CD4-positive, alpha-beta T cell treated with Interleukin-15 for 4 hours (primary cell): ENCODE measurements at places on chromosomes 1 and 21.

- DNase-seq, result no peak
Measured at GRCh38 chr1:26961826-26962225, 1.6 kb upstream of the KDF1 start.

- DNase-seq, result no peak
Measured at GRCh38 chr1:47835409-47835808, 161.8 kb downstream of the TRABD2B start.

DNA sequence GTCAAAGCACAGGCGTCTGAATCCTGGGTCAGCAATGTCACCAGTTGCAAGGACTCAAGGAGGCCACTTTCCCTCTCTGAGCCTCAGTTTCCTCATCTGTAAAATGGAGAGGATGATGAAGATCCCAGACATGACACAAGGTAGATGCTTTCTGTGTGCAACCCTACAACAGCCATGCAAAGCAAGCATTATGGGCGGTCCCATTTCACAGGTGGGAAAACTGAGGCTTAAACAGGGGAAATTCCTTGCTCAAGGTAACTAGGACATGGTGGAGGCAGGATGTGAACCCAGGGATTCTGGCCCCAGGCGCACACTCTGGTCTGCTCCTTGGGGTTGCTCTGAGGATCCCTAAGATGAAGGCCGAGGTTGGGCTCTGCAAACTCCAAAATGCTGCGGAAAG lies 311.0 kb downstream of the PTPRU start:
- DNase-seq, result no peak

DNA sequence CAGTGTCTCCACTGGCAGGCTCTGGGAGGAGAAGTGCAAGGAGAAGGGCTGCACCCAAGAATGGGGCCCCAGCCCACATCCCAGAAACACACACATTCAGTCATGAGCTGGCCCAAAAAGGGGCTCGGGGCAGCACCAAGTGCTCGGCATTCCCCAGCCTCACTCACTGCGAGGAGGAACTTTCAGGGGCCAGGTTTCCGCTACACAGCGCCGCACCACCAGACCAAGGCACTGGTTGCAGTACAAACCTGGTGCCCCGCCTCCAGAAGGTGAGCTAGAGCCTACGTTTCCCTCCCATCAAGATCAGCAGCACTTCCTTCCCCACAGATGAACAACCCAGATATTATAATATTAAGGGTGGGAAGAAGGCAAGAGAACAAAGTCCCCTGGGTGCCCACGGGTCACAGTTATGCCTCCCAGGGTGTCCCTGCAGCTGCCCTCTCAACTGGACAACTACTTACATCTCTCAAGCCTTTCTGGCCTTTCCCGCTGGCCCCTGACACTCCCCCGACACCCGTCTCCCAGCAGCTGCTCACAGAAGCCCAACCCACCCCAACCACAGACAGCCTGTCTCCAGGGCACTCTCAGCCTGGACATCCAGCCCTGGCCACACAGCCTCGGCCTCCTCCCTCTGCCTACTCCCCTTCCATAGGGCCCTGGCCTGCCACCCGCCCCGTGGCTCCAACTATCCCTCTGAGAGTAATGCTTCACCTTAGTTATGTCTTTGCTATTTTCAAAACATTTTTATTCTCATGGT lies 3.8 kb downstream of the PBXIP1 start:
- DNase-seq, result peak; percentile 64

DNA sequence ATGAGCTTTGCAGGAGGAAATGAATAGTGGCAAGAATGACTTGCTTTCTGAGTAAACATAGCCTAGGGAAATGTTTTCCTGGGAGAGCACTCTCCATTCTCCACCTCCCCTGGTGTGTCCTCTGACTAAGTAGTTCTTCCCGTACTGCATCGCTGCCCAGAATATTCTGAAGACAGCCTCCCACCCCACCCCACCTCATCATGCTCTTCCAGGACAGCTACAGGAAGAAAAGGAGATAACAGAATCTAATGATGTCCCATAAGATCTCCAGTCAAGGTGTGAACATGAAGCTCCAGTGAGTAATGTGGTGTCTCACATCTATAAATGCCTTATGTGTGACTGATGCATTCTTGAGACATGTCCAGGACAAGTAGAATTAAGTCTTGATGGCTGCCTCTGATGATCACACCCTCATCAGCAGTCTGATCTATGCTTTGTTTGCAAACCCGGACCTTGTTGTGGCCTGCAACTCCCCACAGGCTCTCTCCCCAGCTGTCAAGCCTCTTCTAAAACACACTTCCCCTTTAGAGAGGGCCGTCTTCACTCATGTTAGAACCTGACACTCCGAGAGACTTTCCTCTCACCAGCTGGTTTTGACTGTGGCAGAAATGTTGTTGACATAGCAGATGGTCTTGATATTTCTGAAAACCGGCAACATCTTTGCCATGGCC lies 183.0 kb downstream of the CYYR1 start:
- DNase-seq, result no peak

DNA sequence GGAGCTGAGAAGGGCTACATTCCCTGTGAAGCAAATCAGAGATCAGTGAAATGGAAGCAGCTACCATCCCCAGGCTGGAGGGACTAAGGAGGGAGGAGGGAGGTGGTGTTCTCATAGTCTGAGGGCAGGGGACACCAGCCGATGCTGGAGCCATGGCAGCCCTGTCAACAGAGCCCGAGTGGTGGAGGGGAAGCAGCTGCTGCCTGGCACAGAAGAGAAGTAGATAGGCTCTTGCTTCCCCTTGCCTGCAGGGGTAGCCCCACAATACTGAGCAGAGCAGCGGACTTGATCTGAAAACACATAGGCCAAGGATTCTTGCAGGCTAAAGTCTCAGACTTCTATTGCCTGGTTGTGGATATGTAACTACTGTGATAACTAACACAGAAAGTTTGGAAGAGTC lies 255.1 kb downstream of the FGGY start:
- DNase-seq, result no peak

- DNase-seq, result no peak
Measured at GRCh38 chr1:248748211-248748610, 7.3 kb downstream of the LYPD8 start.

DNA sequence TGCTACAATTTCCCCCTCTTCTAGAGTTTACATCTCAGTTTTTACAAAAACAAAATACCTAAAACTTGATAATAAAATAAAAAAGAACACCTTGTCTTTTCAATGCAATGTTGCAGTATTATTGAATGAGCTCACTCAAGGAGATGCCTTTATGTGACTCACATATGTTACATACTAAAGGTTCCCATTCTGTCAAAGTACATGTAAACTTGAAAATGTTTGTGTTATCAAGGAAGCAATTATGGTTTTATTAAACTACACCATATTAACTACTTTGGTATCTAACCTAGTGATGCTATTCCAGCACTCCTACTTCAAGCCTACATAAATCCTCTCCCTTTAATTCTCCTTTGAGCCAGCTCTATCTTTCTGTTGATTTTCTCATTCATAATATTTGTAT lies 658.3 kb downstream of the PTPRC start:
- no peak for DNase-seq

DNA sequence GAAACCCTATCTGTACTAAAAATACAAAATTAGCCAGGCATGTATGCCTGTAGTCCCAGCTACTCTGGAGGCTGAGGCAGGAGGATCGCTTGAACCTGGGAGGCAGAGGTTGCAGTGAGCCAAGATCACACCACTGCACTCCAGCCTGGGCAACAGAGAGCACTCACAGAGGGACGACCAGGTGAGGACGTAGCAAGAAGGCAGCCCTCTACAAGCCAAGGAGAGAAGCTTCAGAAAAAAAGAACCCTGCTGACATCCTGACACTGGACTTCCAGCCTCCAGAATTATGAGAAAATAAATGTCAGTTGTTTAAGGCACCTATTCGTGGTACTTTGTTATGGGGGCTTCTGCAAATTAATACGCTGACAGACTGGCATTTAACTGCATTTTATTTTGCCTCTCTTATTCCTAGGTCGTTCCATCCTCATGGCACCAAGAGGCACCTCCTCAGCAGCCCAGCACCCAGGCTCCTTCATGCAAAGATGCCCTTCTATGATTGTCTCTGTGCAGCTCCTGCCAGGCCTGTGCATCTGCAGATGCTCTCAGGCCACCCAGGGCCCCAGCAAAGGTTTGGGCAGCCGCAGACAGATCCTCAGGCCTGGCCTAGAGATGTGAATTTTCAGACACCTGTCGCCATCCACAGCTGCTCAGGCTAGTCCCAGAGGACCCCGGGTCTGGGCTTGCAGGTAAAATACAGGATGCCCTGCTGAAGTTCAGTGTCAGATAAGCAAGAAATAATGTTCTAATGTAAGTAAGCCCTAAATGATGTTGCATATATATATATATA lies 86.0 kb upstream of the COX20 start:
- DNase-seq, result no peak

- DNase-seq, result no peak
Measured at GRCh38 chr1:20411196-20411980, 74.6 kb downstream of the CAMK2N1 start.

GRCh38 chr1:196381544-196381943 lies 226.7 kb downstream of the KCNT2 start:
- no peak for DNase-seq

DNA sequence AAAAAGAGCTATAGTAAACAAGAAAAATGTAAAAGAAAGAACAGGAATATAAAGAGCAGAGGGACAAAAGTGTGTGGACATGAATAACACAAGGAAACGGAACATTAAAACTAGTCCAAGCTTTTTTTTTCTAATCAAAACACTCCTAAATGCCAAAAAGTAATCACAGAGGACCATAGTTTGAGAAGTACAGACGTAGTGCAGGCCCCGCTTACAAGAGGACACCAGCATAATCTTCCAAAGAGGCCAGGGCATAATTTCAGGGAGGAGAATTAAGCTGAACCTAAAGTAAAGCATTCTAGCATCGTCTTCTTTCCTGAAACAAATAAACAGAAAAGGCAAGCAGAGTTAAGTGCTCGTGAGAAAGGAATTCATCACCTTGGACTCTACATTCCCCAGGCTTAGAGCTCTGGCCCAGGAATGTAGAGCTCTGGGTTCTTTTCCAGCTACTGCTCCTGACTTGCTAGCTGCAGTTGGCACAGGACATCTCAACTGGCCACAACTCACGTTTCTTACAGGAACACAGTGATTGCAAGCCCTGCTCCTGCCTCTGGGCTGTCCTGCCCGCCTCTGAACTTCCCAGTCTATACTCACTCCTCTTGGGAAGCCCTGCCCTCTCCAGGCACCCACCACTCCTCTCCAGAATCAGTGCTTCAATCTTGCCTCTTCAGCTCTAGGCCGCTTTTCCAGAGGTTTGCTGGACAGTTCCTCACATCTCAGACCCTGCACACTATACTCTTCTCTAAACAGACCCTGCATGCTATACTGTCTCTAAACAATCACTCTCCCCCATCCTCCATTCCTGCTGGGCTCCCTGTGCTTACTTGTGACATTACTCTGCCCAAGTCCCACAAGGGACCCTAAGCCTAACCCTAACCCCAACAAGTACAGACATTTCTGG lies 9.8 kb downstream of the RGS8 start:
- no peak for DNase-seq

- DNase-seq, result no peak
Measured at GRCh38 chr1:51115714-51116404, 13.8 kb downstream of the C1orf185 start.

- no peak for DNase-seq
Measured at GRCh38 chr1:220347654-220348175, 75.5 kb upstream of the RAB3GAP2 start.

GRCh38 chr1:36467027-36467410 lies 2.8 kb upstream of the MRPS15 start:
- no peak for DNase-seq

GRCh38 chr1:42206164-42206563 lies 41.6 kb upstream of the GUCA2A start:
- no peak for DNase-seq

GRCh38 chr1:33943978-33944377 lies 80.1 kb downstream of the HMGB4 start:
- no peak for DNase-seq

DNA sequence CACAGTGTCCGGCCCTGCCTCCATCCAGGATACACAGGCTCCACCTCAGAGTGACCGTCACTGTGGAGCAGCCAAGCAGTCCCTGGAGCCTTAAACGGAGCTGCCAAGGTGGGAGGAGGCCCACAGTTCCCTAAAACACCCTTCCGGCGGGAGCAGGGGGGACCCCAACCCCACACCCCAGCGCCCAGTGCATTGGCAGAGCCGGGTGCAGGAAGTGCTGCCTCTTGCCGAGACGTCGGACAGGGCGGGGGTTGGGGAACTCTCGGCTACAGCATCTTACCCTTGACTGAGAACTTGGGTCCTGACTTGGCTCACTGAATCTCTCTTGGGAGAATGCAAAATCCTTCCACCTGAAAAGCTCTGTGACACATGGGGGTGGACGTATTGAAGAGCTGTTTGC lies 38.7 kb upstream of the TMEM51 start:
- DNase-seq, result no peak

DNA sequence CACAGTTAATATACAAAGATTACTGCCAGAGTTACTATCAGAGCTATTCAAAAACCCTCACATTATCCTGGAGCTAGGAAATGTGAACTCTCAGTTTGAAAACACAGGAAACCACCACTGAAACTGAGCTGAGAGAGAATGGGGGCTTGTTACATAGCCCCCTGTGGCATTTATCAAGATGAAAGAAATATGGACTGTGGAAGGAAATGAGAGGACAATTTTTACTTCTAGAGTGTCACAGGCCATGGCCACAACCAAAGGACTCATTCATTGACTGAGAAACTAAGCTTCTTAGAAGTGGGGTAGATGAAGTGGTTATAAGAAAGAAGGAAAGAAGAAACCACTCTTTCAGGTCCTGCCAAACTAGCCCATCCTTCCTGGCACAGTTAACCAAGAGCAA lies 25.3 kb downstream of the DSTYK start:
- DNase-seq, result no peak

- no peak for DNase-seq
Measured at GRCh38 chr1:234771642-234772344, 161.8 kb upstream of the IRF2BP2 start.

DNA sequence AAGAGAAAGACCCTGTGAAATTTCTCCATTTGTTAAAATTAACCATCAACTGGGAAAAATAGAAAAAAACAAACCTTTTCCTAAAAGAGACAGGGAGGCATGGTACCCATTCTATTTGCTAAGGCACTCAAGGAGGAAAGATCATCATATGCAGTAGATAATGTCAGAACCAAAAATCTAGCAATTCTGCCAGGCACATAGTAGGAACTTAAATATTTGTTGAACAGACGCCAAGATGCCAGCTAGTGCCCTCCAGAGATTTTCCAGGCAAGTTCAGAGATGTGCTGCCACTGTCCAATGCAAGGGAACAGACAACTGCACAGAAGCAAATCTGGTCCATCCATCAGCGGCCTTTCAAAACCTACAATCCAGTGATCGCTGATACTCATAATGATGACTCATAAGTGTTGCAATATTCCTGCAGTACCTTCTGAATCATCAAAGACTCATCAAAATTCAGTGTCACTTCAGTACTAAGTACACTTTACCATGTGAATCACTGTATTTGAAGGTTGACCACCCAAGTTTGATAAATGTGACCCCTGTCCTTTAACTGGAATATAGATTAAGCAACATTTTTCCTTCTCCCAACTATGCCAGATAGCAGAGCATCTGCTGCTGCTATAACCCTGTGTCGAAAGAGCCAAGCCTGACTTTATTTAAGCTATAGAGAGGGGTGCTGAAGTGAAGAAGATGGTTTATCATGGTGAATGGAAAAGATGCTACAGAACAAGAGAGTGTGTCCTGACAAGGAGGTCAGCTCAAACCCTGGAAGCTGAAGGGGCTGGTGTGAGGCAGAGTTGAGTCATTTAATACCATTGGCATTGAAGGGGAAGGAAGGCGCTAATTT lies 99.1 kb downstream of the MT1HL1 start:
- no peak for DNase-seq

GRCh38 chr1:37653906-37654305 lies 19.2 kb upstream of the RSPO1 start:
- DNase-seq, result no peak
